Activated CD4-positive, alpha-beta T cell treated with anti-CD3 and anti-CD28 coated beads, Interleukin-2, amount 10 ng/mL, durations not matched to agents 24 days and 14 days (primary cell): ENCODE measurements at places on chromosomes 5 and 9. TPM values are rescaled to one million over a fixed set of nuclear protein-coding genes. Genes with fewer than 3 reads are reported as not detected.

PTPRD gene
- not detected in 2 replicates for total RNA-seq

SLC12A7 gene
- total RNA-seq: 32.1 and 33.4 TPM in 2 replicates

ADGRD2 gene
- total RNA-seq: not detected in 2 replicates

RNF180 gene
- not detected in 2 replicates for total RNA-seq

FOXD4L5 gene
- 0.17 TPM in 1 of 2 replicates, not detected in the other for total RNA-seq

LECT2 gene
- not detected in 2 replicates for total RNA-seq

GRCh38 chr9:111027798-111028197 lies 10.5 kb downstream of the LPAR1 start:
- no peak overlapping the region for H3K27ac ChIP-seq
- H3K4me1 ChIP-seq: no peaks in the 10 kb centered on the region
- H3K4me3 ChIP-seq: no peak overlapping the region
- H3K36me3 ChIP-seq: no peaks in the 10 kb centered on the region
- peaks cover 4% of the 10 kb centered on the region for H3K27me3 ChIP-seq

DNA sequence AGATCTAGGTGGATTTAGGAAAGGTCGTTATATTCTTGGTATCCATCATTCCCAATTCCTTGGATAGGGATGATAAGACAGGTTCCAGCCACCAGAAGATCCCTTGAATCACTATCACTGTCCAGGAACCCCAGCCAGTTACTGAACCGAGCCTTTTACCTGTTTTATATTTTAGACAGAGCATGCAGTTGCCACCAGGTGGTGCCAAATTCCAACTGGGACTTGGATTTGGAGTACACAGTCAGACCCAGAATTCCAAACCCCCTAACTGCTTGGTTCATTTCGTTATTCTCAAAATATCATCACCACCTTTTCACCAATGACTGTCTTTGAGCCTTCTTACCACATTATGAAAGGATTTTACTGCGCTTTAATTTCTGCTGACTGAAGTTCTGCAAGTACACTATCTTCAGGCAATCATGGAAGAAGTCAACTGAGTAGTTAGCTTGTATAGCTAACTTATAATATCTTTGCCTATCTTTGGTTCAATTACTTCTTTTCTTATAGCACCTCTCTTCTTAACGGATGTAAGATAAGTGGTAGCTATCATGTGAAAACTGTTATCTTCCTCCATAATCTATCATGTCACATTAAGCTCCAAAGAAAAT lies 191.8 kb downstream of the PRR16 start:
- H3K27ac ChIP-seq: no peak overlapping the region
- no peaks in the 10 kb centered on the region for H3K4me1 ChIP-seq
- no peak overlapping the region for H3K4me3 ChIP-seq
- H3K27me3 ChIP-seq: no peaks in the 10 kb centered on the region
- no peak for DNase-seq

DNA sequence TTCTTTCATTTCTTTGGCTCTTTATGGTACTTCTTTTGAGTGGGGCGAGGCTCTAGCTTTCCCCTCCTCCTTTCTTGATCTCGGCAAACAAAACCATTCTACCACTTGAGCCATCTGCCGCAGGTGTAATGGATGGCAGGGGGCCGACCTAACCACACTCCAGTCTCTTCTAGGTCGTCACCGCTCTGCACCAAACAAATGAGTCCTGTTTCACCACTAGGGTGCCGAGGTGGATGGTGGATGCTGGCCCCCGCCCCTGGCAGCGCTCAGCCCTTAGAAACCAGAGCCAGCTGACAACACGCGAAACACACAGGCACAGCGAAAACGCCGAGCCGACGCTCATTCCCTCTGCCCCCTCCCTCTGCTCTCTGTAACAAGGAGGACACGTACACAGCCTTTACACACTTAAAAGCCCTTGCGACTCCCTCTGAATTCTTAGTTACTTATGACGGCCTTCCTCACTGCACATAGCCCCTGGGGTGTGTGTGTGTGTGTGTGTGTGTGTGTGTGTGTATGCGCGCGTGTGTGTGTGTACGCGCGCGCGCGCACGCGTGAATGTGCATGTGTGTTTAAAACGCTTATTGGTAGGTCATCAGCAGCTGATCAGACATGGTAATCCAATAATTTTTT lies 199.4 kb downstream of the MEF2C start:
- H3K4me1 ChIP-seq: peaks cover 10% of the 10 kb centered on the region
- H3K36me3 ChIP-seq: peaks cover 2% of the 10 kb centered on the region
- no peak overlapping the region for H3K27ac ChIP-seq
- no peak overlapping the region for H3K4me3 ChIP-seq

- H3K36me3 ChIP-seq: no peaks in the 10 kb centered on the region
- no peaks in the 10 kb centered on the region for H3K27me3 ChIP-seq
- DNase-seq: no peak
- H3K27ac ChIP-seq: no peak overlapping the region
Observed at GRCh38 chr5:167565189-167565954, 726.1 kb upstream of the WWC1 start.

- H3K4me3 ChIP-seq: no peak overlapping the region
- DNase-seq: no peak
- peaks cover 34% of the 10 kb centered on the region for H3K27me3 ChIP-seq
- H3K4me1 ChIP-seq: peaks cover 3% of the 10 kb centered on the region
- H3K36me3 ChIP-seq: no peaks in the 10 kb centered on the region
Observed at GRCh38 chr5:141760193-141760592, 78.2 kb upstream of the ARAP3 start.

DNA sequence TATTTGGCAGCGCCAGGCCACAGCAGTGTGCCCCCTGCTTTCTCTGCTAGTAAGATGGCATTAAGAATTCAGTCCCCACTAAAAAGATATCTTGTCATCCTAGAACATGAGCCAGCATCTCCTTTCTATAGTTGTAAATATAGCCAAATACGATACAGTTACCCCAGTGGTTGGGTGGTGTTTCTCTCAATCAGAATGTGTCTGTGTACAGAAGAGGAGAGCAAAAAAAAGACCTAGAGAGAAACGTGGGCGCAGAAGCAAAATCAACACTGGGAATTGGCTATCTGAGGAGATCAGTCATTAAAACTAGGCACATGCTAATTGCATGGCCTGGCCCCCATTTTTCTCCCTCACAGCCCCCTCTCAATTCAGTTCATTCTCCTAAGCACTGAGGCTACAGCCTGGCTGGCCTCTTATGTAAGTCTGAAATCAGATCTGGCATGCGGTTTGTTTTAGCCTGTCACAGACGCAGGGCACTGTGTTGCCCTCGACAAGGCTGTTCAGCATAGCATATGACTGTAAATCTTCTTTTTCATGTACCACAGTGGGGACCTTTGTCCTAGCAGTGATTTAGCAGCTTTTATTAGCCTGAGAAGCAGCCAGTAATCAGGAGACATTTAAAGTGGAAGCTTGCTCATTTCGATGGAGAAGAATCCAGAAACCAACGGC lies 57.8 kb downstream of the RORB start:
- no peak overlapping the region for H3K4me3 ChIP-seq
- DNase-seq: no peak
- no peaks in the 10 kb centered on the region for H3K36me3 ChIP-seq
- peaks cover 4% of the 10 kb centered on the region for H3K4me1 ChIP-seq
- H3K27me3 ChIP-seq: peaks cover 2% of the 10 kb centered on the region

DNA sequence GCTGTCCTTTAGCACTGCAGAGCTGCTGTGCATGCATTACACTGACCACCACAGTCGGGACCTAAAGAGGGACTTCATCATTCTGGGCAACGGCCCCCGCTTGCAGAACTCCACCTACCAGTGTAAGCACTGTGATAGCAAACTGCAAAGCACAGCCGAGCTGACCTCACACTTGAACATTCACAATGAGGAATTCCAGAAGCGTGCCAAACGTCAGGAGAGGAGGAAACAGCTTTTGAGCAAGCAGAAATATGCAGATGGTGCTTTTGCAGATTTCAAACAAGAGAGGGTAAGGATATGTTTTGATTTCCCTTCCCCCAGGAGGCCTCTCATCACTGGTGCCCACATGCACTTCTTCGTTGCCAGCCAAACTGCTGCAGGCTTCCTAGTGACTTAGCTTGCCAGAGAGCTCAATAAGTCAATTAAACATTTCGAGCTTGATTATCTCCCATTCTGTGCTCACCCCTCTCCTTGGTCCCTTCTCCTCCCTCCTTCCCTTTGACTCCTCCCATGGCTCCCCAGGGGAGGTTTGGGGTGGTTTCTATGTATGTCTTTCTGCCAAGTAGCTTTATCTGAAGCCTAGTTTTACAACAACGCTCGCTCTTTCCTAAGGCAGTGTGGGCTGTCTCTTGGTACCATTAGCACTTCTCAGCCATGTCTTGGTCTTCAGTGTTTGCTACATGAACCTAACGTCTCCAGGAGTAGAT lies 66.7 kb downstream of the ZNF462 start:
- no peaks in the 10 kb centered on the region for H3K4me1 ChIP-seq
- H3K36me3 ChIP-seq: no peaks in the 10 kb centered on the region
- H3K4me3 ChIP-seq: no peak overlapping the region
- H3K27me3 ChIP-seq: no peaks in the 10 kb centered on the region

- H3K36me3 ChIP-seq: peaks cover 48% of the 10 kb centered on the region
- no peaks in the 10 kb centered on the region for H3K27me3 ChIP-seq
- no peak for DNase-seq
- no peak overlapping the region for H3K4me3 ChIP-seq
- peaks cover 40% of the 10 kb centered on the region for H3K4me1 ChIP-seq
- no peak overlapping the region for H3K27ac ChIP-seq
Observed at GRCh38 chr5:69238760-69239251, 4.1 kb downstream of the CDK7 start.

DNA sequence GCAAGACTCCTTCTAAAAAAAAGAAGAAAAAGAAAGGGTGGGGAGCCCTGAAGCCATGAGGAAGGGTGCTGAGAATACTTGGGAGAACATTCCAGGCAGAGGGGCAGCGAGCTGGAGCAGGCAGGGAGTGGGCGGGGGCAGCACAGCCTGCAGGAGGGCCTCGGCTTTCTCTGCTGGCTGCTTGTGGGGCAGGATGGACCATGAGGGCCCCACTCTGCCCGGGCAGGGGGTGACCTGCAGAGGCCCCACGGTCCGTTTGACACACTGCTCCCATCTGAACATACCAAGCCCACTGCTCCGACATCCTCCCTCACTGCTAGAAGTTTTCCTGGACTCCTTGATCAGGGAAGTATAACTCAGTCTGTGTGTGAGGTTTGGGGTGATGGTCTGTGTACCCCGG lies 11.7 kb upstream of the NUP214 start:
- peaks cover 6% of the 10 kb centered on the region for H3K27me3 ChIP-seq
- H3K27ac ChIP-seq: no peak overlapping the region

- no peak for DNase-seq
- no peaks in the 10 kb centered on the region for H3K36me3 ChIP-seq
- H3K27ac ChIP-seq: no peak overlapping the region
- no peak overlapping the region for H3K4me3 ChIP-seq
- peaks cover 2% of the 10 kb centered on the region for H3K27me3 ChIP-seq
Observed at GRCh38 chr5:120098902-120099535, 365.1 kb upstream of the PRR16 start.

DNA sequence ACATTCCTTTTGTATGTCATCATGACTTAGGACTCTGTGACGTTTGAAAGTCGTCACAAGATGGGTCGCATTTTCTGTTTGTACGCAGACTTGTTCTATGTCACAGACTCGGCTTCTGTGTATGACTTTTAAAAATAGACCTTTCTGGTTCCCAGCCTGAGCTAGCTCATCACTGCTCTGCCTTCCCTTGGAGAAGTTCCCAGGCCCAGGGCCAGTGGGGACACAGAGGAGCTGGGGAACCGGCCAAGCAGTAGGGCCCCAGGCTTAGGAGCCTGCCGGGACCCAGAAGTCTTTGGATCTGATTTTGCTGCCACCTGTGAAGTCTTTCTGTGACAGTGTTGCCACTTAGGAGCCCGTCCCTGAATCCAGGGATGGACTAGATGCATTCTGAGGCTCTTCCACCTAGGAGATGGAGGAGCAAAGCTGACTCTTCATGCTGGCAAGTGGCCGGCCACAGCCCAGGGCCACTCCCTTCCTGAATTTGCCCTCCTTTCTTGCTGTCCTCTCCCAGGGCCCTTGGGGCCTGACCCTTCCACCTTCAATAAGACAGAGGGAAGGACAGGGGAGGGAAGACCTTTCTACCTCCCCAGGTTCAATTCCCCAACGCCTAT lies 18.1 kb upstream of the UBE2QL1 start:
- DNase-seq: no peak
- H3K27ac ChIP-seq: no peak overlapping the region
- H3K4me1 ChIP-seq: no peaks in the 10 kb centered on the region
- no peaks in the 10 kb centered on the region for H3K36me3 ChIP-seq
- peaks cover 15% of the 10 kb centered on the region for H3K27me3 ChIP-seq

- no peaks in the 10 kb centered on the region for H3K36me3 ChIP-seq
- peaks cover 2% of the 10 kb centered on the region for H3K27me3 ChIP-seq
- no peak overlapping the region for H3K27ac ChIP-seq
- H3K4me1 ChIP-seq: no peaks in the 10 kb centered on the region
- no peak overlapping the region for H3K4me3 ChIP-seq
Observed at GRCh38 chr9:87596862-87597261, 99.2 kb downstream of the DAPK1 start.

DNA sequence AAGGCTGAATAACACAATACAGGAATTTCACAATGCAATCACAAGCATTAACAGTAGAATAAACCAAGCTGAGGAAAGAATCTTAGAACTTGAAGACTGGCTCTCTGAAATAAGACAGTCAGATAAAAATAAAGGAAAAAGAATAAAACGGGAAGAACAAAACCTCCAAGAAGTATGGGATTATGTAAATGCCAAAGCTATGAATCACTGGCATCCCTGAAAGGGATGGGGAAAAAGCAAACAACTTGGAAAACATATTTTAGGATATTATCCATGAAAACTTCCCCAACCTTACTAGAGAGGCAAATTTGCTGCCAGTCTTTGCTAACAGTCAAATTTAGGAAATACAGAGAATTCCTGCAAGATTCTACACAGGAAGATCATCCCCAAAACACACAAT lies 157.9 kb downstream of the ALDH1A1 start:
- H3K36me3 ChIP-seq: no peaks in the 10 kb centered on the region
- H3K4me1 ChIP-seq: no peaks in the 10 kb centered on the region
- no peak overlapping the region for H3K27ac ChIP-seq
- no peak for DNase-seq
- H3K27me3 ChIP-seq: peaks cover 2% of the 10 kb centered on the region

DNA sequence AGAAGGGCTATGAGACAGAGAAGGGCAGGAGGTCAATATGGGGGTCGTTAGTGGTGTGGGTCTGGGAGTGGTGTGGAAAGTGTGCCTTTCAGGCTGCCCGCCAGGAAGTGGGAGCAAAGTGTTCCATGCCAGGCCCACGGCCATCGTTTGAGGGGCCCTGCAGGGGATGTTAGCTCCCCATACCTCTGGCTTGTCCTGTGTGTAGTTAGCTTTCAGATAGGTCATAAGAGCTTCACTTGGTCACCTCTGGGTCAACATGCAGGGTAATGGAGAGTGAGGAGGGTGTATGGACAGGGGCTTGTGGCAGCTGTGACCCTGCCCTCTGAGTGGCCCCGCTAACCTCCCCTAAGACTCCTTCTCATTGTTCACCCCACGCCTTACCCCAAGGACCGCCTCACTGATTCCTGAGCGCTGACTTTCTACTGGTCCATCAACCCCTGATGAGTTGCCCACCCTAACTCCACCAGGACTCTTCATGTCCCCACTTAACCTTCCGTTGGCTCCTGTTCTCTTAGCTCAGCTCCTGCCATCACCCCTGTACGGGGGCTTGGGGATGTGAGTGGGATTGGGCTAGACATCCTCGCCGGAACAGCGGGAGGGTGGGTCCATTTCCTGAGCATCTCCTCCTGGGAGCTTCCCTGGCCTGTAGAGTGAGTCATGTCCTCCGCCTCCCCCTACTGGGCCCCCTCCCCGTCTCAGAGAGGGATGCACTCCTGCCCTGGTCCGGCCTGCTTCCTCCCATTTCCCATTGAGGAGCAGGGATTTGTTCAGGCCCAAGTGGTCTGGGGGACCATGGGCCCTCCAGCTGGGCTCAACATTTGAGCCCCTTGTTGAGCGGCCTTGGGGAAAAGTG lies 125.7 kb downstream of the FGF18 start:
- no peak for DNase-seq
- no peak overlapping the region for H3K4me3 ChIP-seq
- no peaks in the 10 kb centered on the region for H3K27me3 ChIP-seq
- no peaks in the 10 kb centered on the region for H3K36me3 ChIP-seq
- H3K4me1 ChIP-seq: no peaks in the 10 kb centered on the region
